Anterior cingulate cortex (tissue), 58 donors: ENCODE measurements at places on chromosomes 3 and 15.

- no peak for DNase-seq
Measured at GRCh38 chr15:57223345-57223744, 153.0 kb upstream of the CGNL1 start.

- DNase-seq: no peak
Measured at GRCh38 chr3:115709093-115709492, 85.8 kb downstream of the GAP43 start.

GRCh38 chr15:48121849-48122248, 1.1 kb downstream of the SLC24A5 start:
- DNase-seq: no peak

- no peak for DNase-seq
Measured at GRCh38 chr15:26323566-26323965, 449.3 kb downstream of the GABRB3 start.

DNA sequence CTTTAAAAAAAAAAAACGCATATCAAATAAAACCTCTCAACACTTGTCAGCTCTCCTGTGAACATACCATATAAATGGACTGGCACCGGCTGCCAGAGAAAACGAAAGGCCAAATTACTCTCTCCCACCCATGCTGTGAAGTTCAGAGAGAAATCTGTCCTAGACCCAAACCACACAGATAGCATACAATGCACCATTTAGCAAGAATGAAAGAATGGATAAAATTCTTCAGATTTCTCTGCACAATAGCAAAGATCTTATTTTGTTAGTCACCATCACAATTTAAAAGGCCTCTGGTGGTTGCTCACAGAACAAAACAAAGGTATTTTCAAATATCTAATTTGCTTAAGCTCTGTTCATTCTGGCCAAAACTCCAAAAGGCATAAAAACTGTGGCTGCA, 93.9 kb upstream of the BHLHE40 start:
- no peak for DNase-seq

DNA sequence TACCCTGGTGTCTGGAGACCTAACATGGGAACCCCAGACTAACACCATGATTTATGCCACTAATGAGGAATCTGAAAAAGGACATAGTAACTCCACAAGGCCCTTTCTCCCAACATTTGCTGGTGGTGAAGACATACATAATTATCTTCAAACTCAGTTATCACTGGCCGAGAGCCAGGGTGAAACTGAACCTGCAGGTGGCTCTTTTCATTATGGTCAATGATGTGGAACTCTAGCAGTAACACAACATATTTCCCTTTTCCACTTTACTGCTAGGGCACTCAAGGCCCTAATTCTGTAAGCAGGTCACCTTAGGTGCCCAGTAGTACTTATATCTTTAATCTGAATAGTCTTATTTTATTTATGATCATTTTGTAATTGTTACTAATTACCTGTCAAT, 326.4 kb upstream of the SATB1 start:
- no peak for DNase-seq

- no peak for DNase-seq
Measured at GRCh38 chr3:134364936-134365765, 9.1 kb downstream of the AMOTL2 start.

- DNase-seq: no peak
Measured at GRCh38 chr3:171960159-171960558, 79.2 kb upstream of the FNDC3B start.

GRCh38 chr15:48596841-48597240, 48.7 kb downstream of the FBN1 start:
- no peak for DNase-seq

DNA sequence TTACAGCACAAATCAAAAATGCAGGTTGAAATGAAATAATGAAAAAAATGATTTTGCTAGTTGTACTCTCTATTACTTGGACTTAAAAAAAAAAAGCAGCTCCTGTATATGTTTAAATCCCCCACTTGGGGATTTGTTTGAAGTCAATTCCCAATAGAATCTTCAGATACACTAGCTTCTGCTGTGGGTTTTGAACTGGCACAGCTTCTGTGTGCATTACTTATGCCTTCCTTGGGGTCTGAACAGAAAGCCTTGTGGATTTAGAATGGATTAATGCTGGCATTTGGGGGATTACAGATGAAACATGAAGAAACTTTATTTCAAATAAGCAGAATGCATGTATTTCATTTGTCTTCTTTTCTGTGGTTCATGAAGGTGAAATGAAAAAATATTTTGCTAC, 513.2 kb upstream of the TBL1XR1 start:
- no peak for DNase-seq

- no peak for DNase-seq
Measured at GRCh38 chr3:172132721-172133311, 93.4 kb downstream of the FNDC3B start.

DNA sequence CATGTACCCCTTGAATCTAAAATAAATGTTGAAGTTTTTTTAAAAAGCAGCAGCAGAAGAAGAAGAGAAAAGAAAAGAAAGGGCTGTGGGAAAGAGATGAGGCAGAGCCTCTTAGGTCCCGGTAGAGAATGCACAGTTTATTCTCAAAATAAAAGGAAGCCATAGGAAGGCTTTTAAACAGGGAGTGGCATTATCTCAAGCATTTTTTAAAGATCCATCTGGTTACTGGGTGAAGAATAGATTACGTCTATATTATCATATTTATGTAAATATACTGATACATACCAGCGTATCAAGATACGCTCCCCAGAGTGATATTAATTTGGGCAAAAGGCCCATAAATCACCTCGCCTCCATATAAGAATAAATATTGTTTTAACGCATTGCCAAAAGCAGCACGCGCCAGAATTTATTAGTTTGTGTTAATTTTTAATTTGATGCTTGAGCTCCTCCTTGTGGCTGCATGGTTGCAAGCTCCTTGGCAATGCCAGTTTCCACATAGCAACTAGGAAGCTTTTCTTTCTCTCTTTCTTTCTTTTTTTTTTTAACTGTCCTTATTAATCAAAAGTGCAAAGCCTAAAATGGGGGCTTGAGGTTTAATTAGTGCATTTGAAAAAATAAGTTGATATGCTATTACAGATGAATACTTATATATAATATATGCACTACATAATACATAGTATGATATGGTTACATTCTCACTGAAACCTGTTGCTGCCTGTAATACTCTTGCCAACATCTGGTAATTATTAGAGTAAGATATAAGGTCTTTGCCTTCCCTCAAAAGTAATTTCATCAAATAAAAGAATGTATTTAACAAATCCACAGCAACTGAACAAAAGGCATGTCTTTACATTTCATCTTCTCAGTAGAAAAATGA, 242.8 kb upstream of the UBE2E2 start:
- no peak for DNase-seq

- DNase-seq: no peak
Measured at GRCh38 chr3:46479696-46480095, 15.0 kb upstream of the LTF start.

DNA sequence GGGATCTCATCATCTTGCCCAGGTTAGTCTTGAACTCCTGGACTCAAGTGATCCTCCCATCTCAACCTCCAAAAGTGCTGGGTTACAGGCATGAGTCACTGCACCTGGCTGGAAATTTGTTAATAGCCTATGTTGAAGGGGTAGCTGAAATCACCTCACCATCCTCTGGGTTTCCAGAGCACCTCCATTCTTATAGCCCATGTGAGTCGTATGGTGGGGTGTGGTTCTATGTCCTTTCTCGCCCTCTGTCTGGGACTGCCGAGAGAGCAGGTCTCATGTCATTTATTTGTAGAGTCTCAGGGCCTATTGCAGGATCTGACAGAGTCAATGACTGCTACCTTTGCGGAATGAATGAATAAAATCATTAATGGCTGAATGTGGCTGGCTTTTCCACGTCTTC, 20.9 kb downstream of the CEMIP start:
- DNase-seq: no peak

DNA sequence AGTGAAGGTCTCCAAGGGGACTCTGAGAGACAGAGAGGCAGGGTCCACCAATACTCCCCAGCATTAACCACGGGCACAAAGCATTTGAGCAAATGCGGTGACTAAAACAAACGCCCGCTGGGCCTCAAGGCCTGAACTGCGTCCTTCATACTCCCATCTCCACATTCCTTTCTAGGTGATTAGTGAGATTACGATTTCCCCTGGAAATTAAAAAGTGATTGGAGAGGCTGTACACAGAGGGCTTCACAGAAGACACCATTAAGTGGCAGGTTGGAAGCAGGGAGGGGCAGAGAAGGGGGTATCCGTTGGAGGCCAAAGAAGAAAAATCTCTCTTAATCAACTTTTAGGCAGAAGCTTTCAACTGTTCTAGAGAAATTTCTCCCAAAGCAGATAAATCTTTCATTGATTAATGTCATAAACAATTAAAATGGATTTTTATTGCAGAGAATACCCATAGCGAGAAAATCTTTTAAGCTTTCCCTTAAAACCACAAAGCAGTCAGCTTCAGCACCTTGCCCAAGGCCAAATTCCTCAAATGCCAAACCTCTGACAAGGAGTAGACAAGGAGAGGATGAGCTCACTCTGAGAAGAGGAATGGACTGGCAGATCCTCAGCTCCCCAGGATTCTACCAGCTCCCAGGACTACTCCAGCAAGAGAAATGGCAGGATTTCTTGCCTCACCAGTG, 38.2 kb downstream of the MB21D2 start:
- no peak for DNase-seq
